ENCODE measurements at places on chromosomes 3 and 15.

DNA sequence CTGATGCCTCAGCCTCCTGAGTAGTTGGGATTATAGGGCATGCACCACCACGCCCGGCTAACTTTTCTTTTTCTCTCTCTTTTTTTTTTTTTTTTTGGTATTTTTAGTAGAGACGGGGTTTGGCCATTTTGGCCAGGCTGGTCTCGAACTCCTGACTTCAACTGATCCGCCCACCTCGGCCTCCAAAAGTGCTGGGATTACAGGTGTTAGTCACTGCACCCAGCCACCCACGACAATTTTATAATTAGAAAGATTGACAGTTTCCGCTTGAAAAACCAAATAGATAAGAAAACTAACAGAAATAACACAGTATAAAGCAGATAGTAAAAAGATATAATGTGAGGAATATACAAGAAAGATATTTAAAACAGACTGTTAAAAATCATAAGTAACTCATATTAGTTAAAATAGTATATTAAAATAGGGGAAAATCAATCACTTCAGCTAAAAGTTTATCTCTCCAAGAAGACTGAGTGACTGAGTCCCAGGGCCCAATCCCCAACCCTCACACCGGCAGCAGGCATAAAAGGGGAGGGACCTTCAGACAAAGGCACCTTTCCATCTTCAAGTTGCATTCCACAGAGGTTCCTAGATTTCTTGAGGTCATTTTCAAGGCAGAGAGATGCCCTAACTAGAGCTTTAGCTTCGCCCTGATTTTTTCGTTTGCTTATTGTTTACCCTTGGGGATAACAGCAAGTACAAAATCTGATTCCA is 1.4 kb upstream of the WHAMM start:
- DNase-seq, result no peak

DNA sequence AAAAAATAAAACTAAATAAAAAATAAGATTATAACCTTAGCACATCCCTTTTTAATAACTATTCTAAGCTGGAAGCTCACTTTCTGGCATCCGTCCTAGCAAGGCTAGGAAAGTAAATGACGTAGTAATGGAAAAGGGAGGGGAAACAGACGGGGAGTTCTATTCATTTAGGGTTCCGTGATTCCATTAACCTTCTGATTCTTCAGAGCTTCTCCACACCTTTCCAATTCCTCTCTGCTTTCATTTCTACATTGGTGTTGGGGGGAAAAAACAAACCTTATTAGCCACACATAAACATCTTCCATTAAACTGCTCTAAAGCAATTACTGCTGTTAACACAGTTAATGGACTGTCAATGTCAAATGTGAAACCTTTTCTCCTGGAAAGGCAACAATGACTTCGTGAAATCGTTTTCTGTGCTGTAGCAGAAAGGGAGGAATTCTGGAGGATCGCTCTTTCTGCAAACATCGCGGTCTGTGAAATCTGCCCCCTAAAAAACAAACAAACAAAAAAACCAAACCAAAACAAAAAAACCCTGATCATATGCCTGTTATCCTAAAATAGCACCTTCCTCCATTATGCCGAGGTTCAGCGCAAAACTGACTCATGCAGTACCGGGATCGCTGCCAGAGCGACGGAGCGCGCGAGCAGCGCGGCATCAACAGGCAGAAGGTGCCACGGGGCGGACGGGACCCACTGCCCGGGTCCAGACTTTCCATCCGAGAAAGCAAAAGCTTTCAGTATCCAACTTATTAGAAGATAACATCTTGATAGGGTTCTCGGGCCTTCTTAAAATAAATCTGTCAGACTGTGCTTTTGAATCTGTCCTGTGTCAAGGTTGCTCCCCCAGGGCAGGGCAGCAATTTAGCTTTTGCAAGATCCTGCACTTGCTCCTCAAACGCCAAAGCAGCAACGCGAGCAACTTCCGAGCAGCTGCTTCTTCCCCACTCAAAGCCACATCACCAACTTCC is 156.2 kb downstream of the FGF12 start:
- DNase-seq, result no peak

DNA sequence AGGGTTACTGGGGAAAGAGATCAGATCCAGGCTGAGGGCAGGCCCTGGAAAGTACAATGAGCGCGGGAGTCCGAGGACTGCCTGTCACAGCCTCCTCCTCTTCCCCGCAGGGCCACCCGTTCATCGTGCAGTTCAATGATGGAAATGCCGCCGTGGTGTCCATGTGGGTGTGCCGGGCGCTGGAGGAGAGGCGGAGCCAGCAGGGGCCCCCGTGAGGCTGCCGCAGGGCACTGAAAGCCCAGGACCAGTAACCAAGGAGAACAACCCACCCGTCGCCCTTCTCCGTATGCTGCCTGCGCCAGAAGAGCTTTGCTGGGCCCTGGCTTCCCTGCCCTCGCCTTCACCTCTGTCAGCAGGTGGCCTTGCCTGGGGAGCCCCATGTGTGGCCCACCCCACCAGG is 18.8 kb upstream of the SKOR1 start:
- no peak for DNase-seq

DNA sequence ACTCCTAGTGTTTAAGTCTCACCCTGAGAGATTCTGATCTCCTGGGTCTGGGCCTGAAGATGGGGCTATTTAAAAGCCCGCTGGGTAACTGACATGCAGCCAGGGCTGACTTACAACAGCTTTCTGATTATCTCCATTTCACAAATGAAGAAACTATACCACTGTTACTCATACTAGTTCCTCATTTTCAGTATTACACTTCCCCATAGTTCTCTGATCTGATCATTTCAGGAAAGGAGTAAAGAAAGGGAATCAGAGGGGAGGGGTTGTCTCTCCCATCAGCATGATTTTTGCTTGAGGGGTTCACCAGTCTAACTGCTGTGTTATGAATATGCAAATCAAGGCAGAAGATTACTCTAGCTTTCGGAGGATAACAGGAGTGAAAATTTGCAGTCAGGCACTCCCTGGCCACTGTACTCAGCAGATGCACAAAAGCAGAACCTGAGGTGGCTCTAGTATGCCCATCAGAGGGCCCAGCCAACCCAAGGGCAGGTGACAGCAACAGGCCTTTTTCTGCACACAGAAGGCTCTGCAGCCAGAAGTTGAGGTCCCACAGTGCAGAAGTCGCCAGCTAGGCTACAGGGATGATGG is 59.4 kb downstream of the DAPK2 start:
- DNase-seq, result no peak

- no peak for DNase-seq
Measured at GRCh38 chr3:79032686-79033318, 735.0 kb downstream of the ROBO1 start.

GRCh38 chr15:60651734-60652141 is 172.8 kb upstream of the ICE2 start:
- no peak for DNase-seq

DNA sequence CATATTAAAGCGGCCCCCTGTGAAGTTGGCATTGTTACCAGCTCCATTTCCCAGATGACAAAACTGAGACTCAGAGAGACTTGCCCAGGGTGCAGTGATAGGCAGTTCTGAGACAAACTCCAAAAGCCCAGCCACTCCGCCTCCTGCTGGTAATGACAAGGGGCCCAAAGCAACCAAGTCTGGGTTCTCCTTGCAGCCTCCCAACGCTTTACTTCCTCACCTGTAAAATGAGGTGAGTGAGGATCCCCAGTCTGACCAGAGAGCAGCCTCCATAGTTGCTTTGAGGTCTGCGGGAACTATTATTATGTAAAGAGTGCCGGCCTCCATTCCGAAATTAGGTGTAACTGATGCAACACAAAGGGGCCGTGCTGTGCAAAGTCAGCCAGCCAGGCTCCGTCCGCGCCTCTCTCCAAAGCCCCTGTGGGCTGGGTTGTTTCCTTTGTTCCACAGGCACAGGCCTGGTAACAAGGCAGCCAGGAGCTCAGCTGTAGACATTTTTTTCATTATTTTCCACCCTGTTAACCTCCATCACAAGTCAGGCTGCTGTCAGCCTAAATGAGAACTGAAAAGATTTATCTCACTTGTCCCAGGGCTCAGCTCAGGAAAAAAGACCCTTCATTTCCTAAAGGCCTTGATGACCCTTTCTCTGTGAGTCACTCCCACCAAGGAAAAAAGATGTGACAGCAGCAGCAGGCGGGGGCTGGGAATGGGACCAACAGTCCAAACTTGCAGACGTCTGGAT is 139.1 kb upstream of the RAD18 start:
- no peak for DNase-seq

DNA sequence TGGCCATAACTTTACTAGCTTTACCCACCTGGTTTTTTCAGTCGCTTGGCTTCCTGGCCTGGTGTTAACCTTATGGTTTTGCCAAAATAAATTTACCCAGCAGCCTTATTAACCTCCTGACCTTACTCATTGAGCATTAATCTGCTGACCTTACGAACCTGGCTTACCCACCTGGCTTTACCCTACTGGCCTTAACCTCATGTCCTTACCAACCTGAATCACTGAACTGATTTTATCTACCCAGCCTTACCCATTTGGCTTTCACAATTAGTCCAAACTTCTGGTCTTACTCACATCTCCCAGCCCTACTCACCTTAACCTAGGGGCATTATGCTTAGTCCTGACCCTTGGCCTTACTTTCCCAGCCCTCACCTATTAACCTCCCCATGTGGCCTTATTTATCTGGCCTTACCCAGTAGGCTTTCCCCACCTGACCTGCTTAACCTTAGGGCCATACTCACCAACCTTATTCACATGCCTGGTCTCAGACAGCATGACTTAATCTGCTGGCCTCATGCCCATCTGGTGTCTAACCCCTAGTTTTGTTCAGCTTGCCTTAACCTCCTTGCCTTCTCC is 93.4 kb downstream of the IL12A start:
- DNase-seq, result no peak

DNA sequence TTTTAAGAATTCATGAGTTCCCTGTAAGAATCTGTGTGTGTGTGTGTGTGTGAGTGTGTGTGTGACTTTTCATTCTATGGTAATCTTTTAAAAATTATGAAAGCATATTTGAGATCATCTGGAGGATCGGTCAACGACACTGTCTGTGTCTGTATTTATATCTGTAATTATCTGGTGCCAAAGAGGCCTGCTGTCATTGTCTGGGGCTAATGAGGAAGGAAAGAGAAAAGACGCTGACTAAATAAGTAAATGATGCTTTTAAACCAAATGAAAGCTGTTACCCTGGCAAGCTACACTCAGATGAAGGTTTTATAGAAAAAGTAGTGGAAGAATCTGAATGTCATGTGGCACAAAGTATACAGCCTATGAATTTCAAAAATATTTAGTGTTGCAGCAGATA is 439.8 kb downstream of the RBMS3 start:
- DNase-seq, result no peak

DNA sequence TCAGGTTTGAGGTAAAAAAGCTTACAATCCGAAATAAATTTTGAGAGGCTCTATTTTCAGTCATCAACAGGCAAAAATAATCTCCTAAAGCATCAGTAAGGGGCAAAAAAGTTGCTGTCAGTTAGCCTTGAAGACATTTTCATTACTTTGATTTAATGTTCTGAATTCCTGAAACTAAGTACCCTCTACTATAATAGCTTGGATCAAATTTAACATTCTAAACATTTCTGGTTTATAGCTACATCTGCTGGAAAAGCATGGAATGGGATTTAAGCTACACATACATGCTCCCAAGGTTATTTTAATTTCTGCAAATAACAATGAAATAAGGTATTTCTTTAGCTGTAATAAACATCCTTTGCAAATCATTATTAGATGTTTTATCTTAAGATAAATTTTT is 245.4 kb downstream of the ULK4 start:
- no peak for DNase-seq

- DNase-seq, result no peak
Measured at GRCh38 chr15:78629031-78629715, 8.4 kb upstream of the CHRNA3 start.

- no peak for DNase-seq
Measured at GRCh38 chr15:73026511-73027054, 25.7 kb upstream of the NEO1 start.

DNA sequence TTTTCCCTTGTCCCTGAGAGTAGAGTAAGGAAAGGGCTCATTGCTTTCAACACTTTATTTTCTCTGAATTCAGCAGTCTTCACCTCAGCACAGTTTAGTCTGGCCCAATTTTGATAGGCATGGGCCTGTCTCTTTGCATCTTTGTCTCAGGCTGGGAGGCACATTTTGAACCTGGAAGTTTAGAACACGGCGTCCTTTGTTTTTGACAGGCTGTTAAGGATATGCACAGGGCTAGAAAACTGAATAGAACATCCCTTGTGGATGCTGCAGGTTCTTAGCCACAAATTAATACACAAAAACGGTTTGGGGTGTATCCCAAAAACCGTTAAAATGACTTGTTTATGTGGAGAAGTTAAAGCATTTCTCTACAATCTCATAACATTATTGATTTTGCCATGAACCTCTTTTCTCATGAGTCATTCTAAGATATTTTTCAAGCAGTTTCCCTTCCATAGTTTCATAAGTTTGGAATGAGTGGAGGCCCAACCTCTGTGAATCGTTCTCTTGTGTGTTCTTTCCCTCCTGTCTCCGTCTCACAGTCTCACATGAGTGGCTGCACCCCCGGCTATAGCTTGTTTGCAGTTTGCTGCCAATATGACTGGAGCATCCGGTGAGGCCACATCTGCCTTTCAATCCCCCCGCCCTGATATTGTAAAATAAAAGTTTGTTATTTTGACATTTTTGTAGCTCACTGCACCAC is 192.9 kb upstream of the EIF1B start:
- no peak for DNase-seq

DNA sequence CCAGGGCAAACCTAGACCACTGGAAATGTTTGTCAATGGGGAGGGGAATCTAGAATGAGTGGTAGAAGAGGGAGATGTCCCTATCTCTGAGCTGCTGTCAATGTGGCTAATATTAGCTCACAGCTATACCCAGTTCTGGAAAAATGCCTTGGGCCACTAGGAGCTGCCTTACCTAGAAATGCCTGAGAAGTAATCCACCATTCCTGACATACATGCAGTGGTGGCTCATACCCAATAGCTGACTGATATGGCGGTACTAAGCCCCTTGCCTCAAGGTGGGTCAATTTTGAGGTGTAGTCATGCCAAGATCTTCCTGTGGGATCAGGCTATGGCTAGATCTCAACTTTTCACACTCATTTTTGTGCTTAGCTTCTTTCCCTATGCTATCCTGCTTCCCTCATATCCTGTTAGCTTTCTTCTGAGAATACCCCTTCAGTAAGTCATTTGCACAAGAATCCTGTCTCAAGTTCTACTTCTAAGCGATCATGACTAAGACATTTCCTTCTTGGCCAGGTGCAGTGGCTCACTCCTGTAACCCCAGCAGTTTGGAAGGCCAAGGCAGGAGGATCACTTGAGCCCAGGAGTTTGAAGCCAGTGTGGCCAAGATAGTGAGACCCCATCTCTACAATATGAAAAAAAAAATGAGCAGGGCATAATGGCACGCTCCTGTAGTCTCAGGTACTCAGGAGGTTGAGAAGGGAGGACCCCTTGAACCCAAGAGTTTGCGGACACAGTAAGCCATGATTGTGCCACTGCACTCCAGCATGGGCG is 49.1 kb upstream of the RFX7 start:
- DNase-seq, result no peak

- peak; percentile 14 for DNase-seq
Measured at GRCh38 chr15:81106560-81106959, 27.5 kb upstream of the CFAP161 start.

GRCh38 chr3:142433110-142433509 is 14.7 kb downstream of the XRN1 start:
- no peak for DNase-seq

All from stimulated activated CD4-positive, alpha-beta T cell treated with anti-CD3 and anti-CD28 coated beads, Interleukin-4, amount 100 ng/mL, for 4 hours (primary cell).